Osteoblast (primary cell): ENCODE measurements at places on chromosomes 7 and 10.

DNA sequence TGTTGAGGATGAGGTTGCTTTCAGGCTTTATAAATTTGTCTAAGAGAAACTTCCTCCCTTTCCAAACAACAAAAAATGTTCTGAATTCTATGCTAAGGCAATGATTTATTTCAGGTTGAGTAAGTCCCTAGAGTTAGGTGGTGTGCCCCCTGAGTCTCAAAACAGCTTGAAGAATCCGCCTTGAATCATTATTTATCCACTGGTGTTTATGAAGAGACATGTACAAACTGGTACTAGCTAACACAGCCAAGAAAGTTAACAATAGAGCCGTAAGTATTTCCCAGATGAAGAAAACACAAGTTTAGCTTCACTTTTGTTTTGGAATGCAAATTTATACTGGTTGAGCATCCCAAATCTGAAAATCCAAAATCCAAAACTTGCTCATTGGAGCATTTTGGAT is 66.2 kb upstream of the SRPK2 start:
- no peak for DNase-seq

DNA sequence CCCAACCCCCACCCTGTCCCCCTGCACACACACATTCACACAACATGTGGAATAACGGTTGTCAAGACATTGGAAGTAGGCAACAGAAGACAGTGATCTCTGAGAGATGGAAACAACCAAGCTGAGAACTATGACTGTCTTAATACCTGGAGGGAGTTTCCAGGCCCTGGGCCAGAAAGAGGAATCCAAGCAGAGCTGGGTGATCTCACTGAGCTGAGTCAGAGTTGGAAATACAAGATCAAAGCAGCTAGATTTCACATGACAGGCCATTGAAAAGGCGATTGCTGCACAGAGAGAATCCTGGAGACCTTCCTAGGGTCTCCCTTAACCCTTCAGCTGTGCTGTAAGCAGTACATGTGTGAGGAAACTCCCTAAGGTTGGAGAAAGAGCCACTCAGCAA is 165.8 kb upstream of the PRSS1 start:
- peak; percentile 71 for DNase-seq

GRCh38 chr7:31432836-31433340 is 81.0 kb upstream of the ITPRID1 start:
- DNase-seq = no peak

GRCh38 chr10:11667756-11668155 is 56.3 kb upstream of the USP6NL start:
- DNase-seq = no peak

GRCh38 chr10:24958091-24958720 is 5.8 kb upstream of the PRTFDC1 start:
- DNase-seq = no peak
